Right cardiac atrium (tissue), 5 donors: ENCODE measurements at places on chromosomes 16 and 17. TPM values are rescaled to one million over a fixed set of nuclear protein-coding genes. Genes with fewer than 3 reads are reported as not detected.

ALOXE3 gene
- not detected for polyA plus RNA-seq

GRCh38 chr16:54576785-54577184 lies 290.2 kb upstream of the IRX3 start:
- DNase-seq, result no peak

GRCh38 chr17:17496189-17497064 lies at the start of gene RASD1:
Gene RASD1 (minus strand): TSS chr17:17496395. CDS start chr17:17496181, 214 bp downstream.
- peak; percentile 97 for DNase-seq

DNA sequence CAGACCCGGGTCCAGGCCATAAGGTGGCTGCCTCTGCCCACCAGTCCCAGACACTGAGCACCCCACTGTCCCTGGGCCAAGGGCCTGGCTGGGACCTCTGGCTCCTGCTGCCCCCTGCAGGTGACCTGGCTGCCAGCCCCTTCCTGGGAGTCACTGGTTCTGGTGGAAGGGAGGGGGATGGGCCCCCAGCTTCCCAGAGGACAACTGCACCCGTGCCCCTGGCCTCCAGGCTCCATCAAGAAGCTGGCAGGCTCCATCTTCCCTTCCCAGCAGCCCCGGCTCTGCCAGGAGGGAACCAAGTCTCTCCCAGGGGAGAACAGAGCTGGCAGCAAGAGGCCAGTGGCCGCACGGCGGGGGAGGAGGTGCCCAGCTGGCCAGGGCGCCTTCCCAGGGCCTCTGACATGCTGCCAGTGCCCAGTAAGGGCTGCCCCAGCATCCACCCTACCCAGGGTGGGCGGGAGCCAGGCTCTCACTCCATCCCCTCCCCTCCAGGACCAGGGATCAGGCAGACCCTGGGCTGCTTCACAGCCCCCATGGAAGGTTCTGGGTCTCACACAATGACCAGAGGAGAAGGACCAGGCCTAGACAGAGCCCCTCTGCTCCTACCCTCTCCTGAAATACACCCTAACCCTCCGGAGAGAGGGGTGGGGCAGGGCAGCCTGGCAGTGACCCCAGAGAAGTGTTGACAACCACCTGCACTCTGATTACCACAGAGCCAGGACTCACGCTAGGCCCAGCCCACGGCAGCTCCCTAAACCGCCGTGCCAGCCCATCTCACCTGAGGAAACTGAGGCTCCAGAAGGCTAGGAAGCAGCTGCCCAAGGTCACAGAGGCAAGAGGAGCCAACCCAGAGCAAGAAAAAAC lies 3.6 kb downstream of the CLUH start:
- peak; percentile 83 for DNase-seq

DNA sequence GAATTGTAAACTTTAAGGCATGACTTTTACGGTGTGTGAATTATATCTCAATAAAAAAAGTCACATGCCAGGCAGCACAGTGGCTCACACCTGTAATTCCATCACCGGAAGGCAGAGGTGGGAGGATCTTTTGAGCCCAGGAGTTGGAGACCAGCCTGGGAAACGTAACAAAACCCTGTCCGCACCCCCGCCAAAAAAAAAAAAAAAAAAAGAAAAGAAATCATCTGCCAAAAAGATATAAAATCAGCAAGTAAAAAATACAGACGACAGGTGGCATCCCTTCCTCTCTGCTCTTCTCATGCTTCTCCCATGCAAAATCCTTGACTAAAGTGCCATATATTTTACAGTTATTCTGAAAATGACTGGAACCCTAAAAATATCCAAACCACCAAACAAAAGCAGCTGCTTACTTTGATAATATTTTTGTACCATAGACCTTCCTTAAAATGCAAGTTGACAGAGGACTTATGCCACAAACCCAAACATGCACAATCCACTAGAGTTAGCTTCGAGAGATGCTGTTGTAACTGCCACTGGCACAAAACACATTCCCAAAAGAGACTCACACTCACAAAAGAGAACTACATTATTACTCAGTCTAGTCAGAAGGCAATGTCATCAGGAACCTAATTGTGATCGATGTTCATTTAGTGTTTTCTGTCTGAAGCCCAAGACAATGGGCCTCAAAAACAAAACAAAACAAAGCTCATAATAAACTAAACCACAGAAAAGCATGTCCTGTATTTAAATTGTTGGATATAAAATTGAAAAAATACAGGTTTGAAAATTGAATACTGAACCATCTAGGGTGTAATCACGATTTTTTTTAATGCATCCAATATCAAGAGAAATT lies 2.4 kb downstream of the CRLF3 start:
- no peak for DNase-seq

ABCC11 gene
- 0.09 TPM for polyA plus RNA-seq

TEN1 gene
- polyA plus RNA-seq, result 22.5 TPM

HIGD1B gene
- polyA plus RNA-seq, result 10.3 TPM

DNA sequence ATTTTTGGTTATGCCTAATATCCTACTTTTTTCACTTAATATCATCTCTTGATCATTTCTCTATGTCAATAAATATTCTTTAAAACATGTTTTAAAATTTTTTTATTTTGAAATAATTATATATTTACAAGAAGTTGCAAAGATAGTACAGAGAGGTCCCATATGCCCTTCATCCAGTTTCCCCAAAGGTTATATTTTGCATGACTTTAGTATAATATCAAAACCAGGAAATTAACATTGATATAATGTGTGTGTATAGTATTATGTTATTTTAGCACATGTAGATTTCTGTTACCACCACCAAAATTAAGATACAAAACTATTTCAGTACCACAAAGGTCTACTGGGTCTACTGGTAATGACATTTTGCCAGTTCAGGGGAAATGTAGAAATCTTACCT lies 60.7 kb downstream of the EFCAB5 start:
- DNase-seq, result no peak

UNC45B gene
- 62.2 TPM for polyA plus RNA-seq

DNA sequence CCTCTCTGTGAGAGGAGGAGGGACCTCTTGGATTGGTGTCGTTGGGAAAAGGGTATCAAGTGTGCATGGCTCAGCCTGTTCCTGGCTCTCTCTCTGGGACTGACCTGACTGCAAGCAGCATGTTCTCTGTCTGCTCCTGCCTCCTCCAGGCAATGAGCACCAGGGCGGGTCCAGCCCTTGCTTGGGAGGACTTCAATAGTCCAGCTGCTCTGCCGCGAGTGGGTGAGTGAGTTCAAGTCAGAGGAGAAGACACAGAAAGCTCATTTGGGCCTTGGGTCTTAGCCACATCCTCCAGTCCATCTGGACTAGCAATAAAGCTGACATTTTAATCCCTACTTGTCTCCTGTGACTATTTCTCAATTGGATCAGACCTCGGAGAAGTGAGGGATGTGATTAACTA lies 25.2 kb upstream of the TNS4 start:
- peak; percentile 72 for DNase-seq

ZACN gene
- polyA plus RNA-seq, result 1.5 TPM

CTRL gene
- polyA plus RNA-seq, result 0.66 TPM

- DNase-seq, result no peak
Observed at GRCh38 chr17:20094777-20095176, 85.6 kb downstream of the SPECC1 start.

ATP2A3 gene
- polyA plus RNA-seq, result 7.9 TPM

DNA sequence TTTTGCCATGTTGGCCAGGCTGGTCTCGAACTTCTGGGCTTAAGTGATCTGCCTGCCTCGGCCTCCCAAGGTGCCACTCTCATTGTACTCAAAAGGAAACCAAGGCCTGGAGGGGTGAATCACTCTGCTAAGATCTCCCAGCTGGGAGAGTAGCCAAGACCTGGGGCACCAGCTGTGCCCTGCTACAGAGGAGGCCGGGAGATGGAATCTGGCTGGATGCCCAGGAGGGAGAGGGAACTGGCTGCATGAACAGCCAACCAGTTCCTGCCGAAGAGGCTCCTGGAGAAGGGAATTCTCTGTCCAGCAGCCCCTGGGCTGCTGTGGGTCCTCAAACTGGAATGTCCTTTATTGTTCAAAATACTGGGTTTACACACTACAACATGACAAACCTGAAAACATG lies 238.7 kb upstream of the CIBAR2 start:
- DNase-seq, result peak; percentile 91

GRCh38 chr17:67421869-67422273 lies 44.8 kb downstream of the PITPNC1 start:
- DNase-seq, result no peak

GRCh38 chr17:46192439-46193150 lies 634 bp downstream of the KANSL1 start:
- peak; percentile 76 for DNase-seq

CACNG1 gene
- polyA plus RNA-seq, result not detected

DNA sequence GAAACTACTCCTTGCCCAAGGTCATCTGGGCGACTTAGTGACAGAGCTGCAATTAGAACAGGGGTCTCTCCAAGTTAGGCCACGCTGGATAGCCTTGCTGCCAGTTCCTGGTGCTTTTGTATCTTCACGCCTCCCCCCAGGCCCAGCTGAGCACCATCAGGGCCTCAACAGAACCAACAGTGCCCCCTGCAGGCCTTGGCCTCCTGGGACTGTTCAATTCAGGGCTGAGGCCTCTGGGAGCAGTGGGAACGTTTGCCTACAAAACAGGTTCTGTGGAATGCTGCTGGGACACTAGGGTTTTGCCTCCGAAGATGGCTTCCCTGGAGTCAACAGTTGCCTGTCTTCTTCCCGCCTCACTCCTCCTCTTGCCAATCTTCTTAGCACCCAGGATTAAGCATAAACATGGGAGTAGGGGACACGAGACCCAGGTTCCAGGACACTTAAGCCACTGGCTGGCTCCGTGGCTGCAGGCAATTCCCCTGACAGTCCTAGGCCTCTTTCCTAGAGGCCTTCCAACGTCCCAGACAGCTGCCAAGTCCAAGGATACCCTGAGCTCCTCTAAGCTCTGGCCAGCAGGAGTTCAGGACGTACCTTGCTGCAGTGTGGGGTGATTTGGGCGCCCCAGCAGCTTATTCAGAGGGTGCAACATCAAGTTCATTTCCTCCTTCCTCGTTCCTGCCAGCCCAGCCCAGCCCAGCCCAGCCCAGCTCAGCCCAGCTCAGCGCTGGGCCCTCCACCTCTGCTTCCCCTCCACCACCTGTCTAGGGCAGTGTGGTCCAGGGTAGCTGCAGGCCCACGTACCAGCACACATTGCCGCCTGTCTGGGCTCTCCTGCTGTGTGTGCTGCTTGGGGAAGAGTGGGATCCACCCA lies 246.6 kb upstream of the RPL38 start:
- peak; percentile 48 for DNase-seq

- peak; percentile 92 for DNase-seq
Observed at GRCh38 chr17:47253541-47254402, at the start of gene ITGB3. Gene ITGB3 (plus strand): TSS chr17:47253827. CDS start chr17:47253862, 35 bp downstream.

- DNase-seq, result no peak
Observed at GRCh38 chr16:938136-938535, 32.6 kb downstream of the LMF1 start.

- no peak for DNase-seq
Observed at GRCh38 chr17:18117533-18117932, 9.0 kb downstream of the MYO15A start.

GRCh38 chr16:89586853-89587252 lies 11.3 kb downstream of the CPNE7 start:
- DNase-seq, result no peak

DNA sequence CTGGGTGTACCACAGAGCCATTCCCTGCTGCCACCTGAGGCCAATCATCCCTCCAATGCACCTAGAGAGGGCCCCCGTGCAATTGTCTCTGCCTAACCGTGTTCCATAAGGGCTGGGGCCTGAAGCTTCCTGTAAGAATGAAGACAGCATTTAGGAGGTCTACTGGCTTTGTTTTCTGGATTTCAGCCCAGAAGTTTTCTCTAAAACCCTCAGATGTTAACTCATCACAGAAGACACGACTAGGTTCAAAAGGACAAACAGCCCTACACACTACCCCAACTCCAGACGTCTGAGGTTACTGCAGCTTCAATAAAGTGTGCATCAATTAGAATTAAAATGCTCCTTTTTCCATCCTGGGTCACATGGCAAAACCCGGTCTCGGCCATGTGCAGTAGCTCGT lies 10.8 kb upstream of the DRG2 start:
- DNase-seq, result no peak

DNA sequence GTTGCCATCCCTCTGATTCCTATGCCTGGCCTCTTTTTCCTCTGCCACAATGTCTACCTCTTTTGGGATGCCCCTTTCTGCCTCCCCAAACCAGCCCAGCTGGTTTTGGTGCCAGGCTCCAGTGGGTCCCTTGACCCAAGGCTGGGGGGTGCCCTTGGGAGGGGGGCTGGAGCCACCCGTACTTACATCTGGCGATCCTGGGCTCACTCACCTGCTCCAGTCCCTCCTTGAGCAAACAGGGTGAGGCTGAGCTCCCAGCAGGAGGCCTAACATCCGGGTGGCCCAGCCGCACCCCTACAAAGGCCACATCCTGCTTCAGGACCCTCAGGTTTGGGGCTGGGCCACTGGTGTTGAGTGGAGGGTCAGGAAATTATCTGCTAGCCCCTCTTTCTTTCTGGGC lies 1.2 kb downstream of the ERN2 start:
- no peak for DNase-seq

DNA sequence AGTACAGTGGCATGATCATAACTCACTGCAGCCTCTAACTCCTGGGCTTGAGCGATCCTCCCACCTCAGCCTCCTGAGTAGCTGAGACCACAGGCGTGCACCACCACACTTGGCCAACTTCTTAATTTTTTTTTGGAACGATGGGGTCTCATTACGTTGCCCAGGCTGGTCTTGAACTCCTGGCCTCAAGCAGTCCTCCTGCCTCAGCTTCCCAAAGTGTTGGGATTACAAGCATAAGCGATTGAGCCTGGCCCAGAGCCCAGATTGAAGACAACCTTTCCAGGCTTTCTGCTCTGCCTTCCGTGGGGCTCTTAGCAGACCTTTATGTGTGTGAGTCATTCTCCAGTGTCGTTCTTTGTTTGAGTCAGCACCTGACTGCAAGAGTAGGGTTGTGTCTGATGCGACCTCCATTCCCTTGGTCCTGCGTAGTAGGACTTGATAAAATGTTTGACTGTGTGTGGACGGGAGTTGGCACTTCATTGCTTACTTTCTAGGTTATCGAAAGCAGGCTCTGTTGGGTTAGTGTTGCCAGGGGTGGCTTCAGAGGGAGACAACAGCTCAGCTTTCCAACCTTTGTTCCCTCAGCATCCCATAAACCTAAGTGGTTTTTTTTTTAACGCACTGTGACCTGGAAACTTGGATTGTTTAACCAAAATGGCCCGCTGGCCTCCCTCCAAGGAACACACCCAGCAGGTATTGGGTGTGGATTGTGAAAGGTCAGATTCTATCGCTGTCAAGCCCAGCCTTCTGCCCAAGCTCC lies 26.4 kb downstream of the EEF2K start:
- no peak for DNase-seq

- no peak for DNase-seq
Observed at GRCh38 chr16:84137287-84137686, 7.7 kb downstream of the HSDL1 start.

ADAMTS18 gene
- polyA plus RNA-seq, result not detected

AURKB gene
- 0.45 TPM for polyA plus RNA-seq

DNA sequence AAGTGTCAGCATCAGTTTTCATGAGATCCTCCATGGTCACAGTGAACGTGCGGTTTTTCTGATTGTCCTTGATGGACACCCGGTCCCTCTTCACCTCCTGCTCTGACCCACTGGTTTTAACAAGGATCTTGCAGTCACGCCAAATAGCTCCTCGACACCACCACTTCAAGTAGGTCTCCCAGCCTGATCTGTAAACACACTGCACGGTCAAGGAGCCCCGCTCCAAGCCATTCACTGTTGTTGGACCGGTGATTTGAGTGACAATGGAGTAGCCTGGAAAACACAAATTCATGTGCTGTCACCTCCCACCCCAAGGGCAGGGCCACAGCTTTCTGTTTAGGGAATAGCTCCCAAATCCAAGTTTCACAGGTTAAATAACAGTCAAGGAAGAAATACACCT lies 8.2 kb downstream of the CD300LF start:
- DNase-seq, result no peak

GRCh38 chr17:41082626-41083025 lies 1.3 kb upstream of the KRTAP4-7 start:
- no peak for DNase-seq

CCL18 gene
- 0.20 TPM for polyA plus RNA-seq

MYO18A gene
- 248 TPM for polyA plus RNA-seq
